ENCODE measurements at places on chromosomes 7 and 10.

GRCh38 chr7:151045967-151046366, 2.4 kb upstream of the ASIC3 start:
- DNase-seq, result no peak

DNA sequence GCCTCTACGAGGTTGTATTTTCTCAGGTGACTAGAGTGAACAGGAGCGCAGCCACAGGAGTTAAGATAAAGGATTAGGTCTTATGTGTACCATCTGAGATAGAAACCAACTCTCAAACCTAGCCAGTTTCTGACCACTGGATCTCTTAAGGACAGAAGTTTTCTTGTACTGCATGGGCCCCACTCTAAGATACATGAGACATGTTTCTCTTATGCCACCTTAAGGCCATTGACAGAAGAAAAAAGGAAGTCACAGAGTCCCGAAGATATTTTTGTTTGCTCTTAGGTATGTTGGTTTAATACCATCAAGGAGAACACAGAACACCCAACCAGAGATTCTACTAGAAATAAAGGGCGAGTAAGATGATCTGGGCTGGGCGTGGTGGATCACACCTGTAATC, 335.8 kb downstream of the FRMD4A start:
- DNase-seq, result no peak

DNA sequence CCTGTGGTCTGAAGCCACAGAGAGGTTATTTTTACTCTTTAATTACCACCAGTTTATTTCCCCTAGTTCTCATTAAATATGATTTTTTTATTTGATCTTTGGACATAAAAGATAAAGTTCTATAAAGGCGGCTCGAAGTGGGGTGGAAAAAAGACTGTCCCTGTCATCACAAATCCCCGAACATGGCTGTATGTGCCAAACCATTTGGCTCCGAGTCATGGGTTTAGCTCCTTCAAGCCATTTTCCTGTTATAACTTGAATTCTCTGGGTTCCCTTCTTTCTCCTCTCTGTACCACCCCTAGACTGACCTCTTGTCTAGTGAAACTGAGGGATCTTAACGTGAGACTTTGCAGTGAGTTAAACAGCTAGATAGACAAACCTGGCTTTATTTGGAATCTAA, 181.6 kb downstream of the BMPER start:
- no peak for DNase-seq

GRCh38 chr7:36794689-36795088, 70.4 kb upstream of the AOAH start:
- DNase-seq, result no peak

GRCh38 chr7:106765727-106766355, 99.2 kb upstream of the PIK3CG start:
- DNase-seq, result no peak

- peak; percentile 50 for DNase-seq
These were observed 8.0 kb upstream of the GRK5 start for GRCh38 chr10:119199231-119199992.

DNA sequence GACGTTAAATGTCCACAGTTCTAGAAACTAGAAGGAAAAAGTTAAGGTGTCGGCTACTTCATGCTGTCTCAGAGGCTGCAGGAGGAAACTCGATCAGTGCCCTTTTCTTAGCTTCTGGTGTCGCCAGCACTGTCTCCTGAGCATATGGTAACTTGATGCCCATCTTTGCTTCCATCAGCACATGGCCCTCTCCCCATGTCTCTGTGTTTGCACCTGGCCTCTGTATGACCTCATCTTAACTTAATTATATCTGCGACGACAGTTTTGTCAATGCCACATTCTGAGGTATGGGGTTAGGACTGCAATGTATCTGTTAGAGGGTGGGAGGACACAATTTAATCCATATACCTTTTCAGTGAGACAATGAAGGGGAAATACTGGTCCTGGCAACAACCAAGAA, 449.9 kb downstream of the POM121L12 start:
- DNase-seq, result no peak

DNA sequence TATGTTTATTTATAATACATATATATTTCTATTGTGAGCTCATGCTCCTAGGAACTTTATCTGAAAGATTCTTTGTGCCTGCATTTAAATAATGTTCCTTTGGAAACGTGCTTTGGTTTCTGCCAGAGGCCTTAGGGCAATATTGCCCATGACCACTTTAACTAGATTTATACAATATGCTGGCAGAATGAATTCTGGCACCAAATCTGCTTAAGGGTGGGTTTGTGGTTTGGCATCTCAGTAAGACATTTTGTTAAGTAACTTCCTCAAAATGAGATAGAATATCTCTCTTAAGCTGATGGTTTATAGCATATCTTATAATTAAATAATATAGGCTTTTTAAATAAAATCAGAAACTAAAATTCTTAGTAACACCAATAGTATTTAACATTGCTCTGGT, 252.9 kb downstream of the RNLS start:
- no peak for DNase-seq

DNA sequence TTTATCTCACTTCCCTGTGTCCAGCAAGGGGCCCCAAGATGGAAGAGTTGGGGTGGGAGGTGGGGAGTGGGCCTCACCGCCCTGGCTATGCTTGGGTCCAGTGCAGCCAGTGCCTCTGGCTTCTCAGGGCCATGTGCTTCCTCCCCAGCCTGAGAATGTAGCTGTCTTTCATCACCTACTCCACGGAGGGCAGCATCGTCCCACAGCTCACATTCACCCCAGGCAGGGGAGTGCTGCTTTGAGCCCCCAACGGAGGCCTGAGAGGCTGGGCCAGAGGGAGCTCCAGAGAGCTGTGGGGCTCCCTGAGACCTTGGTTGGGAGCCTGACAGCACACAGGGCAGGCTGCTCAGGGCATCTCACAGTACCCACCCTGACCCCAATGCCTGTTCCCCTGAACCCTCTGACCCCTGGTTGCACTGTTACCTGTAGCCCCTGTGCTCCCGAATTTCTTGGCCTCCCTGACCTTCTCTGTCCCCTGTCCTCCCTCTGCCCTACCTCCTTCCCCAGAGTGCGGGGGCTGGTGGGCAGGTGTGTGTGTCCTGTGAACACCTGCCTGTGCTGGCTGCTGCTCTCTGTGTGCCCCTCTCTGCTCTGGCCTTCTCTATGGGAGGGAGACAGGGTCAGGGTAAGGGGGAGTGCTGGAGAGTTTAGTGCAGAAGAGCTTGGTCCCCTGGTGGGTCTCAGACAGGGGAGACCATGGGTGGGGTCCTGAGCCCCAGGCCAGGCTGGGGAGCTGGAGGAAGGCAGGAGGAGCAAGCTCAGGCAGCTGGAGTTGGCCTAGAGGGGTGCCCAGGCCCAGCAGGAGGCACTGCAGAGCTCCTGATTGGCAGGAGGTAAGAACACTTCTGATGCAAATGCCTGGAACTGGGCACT, 19.6 kb upstream of the ZNF488 start:
- no peak for DNase-seq

GRCh38 chr10:3530783-3531645, 254.0 kb downstream of the KLF6 start:
- DNase-seq, result no peak

GRCh38 chr10:51072921-51073434, 1.3 kb upstream of the PRKG1 start:
- no peak for DNase-seq

GRCh38 chr10:5844345-5845055, 31.3 kb upstream of the GDI2 start:
- DNase-seq, result no peak

Data from NCI-H526 treated with DMSO at 0.1 percent for 48 hours (cell line).